ENCODE measurements at places on chromosomes 3 and 15. TPM values are rescaled to one million over a fixed set of nuclear protein-coding genes. Genes with fewer than 3 reads are reported as not detected.

CHST14 gene
- total RNA-seq, result 10.9 TPM

MME gene
- total RNA-seq, result 138 TPM

HAPLN3 gene
- 5.2 TPM for total RNA-seq

C2CD4A gene
- not detected for total RNA-seq

GNB4 gene
- 32.2 TPM for total RNA-seq

MESP2 gene
- total RNA-seq, result 0.96 TPM
